Chondrocyte (in vitro differentiated cells): ENCODE measurements at places on chromosomes 11 and 22.

DNA sequence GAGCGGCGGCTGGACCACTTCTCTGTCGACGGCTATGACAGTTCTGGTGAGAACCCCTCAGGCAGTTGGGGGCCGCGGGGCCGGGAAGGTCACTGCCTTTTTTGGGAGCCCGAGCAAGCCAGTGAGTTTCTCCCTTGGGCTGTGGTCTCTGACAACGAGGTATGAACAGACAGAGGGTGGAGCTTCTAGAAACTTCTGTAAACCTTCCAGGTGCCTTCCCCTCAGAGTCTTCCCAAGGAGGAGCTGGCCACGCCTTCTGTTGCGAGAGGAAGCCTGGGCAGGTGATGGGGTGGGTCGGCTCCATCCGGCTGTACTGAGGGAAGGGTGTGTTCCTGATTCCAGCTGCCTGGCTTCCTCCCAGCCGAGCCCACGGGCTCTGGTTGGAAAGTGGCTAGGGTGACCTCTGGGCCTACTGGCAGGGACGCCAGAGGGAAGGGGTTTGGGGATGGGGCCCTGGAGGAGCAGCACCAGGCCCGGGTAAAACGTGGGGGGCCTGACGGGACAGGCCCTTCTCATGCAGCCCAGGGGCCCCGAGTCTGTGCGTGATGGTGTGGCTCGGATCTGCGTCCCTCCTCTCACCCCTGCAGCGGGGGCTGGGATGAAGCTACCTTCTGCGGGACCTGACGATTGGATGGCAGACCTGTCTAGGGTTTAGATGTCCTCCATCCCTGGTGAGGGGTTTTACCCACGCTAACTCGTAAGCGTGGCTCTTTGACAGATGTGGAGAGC lies 110.8 kb downstream of the KCNQ1OT1 start:
- DNase-seq, result peak; percentile 79

DNA sequence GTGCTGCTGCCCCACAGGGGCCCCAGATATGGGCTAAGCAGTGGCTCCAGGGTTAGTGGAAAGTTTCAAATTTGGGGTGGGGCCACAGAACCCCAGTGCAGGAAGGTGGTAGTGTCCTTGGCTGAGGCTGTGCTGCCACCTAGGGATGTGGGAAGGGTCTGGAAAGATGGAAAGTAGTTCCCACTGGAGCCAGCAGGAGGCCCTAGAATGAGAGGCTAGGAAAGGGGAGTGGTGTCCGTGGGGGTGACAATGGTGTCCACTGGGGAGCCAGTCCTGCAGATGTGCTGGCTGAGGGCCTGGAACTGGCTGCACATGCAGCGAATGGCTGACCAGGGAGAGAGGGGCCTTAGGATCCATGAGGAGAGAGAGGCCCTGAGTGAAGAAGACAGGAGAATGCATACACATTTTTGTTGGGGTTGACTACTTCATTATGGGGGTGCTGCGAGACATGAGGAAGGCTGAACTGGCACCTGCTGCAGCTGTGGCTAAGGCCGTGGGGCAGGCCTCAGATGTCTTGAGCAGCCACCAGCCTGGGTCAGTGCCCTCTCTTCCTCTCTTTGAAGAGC lies 21.1 kb downstream of the RFPL3 start:
- no peak for DNase-seq

- DNase-seq, result peak; percentile 33
Observed at GRCh38 chr11:67648796-67649613, 1.5 kb downstream of the ACY3 start.

GRCh38 chr11:11987503-11988022 lies 20.9 kb downstream of the DKK3 start:
- no peak for DNase-seq

DNA sequence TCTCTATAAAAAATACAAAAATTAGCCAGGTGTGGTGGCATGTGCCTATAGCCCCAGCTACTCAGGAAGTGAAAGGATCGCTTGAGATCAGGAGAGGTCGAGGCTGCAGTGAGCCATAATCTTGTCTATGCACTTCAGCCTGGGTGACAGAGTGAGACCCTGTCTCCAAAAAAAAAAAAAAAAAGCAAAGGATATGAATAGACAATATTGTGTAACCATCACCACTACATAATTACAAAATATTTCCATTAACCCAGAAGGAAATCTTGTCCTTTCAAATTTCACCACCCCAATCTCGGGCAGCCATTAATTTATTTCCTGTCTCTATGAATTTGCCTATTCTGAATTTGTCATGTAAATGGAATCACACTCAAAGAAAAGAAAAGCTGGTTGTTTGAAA lies 21.2 kb downstream of the RSF1 start:
- no peak for DNase-seq

- peak; percentile 4 for DNase-seq
Observed at GRCh38 chr11:119192111-119192510, 6.8 kb downstream of the NHERF4 start.

DNA sequence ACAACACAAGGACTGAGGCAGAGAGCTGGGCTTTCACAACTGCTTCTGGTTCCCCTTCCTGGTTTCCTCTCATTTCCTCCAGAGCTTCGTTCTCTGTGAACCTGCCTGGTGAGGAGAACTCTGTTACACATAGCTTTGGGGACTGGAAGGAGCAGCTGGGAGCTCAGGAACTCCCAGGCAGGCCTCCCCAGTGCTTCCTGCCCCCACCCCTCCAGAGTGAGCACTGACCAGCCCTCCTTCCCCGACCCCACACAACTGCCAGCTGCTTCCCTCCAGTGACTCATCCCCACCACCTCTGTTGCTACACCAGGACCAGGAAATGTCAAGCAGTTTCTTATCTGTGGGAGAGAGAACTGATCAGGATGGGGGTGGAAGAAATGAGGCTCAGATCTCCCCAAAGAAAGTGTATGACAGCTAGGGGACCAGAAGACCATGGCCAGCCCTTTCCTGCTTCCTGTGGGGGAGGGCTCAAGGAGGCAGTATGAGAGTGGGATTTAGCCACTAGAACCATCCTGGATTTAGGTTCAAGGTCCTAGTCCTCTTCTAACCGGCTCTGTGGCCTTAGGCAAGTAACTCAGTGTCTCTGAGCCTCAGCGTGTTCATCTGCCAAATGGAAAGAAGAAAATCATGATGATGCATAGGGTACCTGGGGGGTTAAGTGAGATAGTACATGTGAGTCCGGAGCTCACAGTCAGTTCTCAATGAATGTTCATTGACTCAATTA lies 4.5 kb upstream of the TP53I11 start:
- no peak for DNase-seq

- no peak for DNase-seq
Observed at GRCh38 chr11:101993172-101993571, 54.1 kb upstream of the CFAP300 start.

GRCh38 chr11:33185756-33186155 lies 24.5 kb upstream of the CSTF3 start:
- DNase-seq, result no peak

- DNase-seq, result no peak
Observed at GRCh38 chr11:134258577-134258976, 5.2 kb downstream of the ACAD8 start.

GRCh38 chr22:43205748-43206508 lies 19.0 kb upstream of the TTLL12 start:
- DNase-seq, result peak; percentile 57
